ENCODE measurements at places on chromosomes 6 and 20.

DNA sequence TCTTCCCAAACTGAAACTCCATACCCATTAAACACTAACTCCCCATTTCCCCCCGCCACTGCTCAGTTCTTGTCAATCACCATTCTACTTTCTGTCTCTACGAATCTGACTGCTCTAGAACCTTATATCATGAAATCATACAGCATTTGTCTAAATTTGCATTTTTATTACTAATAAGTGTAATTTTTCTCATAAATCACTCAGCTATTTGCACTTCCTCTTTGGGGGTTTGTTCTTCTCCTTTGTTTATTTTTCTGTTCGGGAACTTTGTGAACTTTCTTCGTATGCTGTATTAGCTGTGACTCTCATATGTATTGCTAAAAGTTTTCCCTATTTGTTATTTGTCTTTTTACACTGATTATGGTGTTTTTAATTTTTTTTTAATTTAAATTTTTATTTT lies 152.2 kb downstream of the SLC16A10 start:
- no peak for DNase-seq

- DNase-seq: no peak
Measured at GRCh38 chr20:15882553-15882952, 690.7 kb downstream of the KIF16B start.

DNA sequence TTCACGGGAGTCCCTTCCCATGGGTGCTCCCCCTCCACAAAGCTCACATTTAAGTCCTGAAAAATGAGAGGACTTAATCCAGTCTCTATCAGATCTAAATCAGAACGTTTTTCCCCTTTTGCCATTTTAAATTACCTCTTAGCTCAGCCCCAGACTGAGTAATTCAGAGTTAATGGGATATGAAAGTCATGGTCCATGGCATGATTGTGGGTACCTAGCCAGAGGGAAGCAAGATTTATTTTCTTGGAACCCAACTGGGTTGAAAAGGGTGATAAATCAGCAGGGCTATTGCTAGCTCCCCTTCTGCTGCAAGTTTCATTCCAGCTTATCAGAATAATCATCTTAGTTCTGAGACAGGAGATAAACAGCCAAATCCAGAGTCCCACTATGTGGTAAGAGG lies 320.2 kb upstream of the CHD6 start:
- DNase-seq: no peak

GRCh38 chr20:3084283-3084985 lies at the start of gene AVP:
TSS of gene AVP (minus strand) at chr20:3084724. CDS start at chr20:3084674, 50 bp downstream.
- DNase-seq: no peak

GRCh38 chr6:25481267-25481666 lies 170.7 kb upstream of the SCGN start:
- DNase-seq: peak; percentile 62

DNA sequence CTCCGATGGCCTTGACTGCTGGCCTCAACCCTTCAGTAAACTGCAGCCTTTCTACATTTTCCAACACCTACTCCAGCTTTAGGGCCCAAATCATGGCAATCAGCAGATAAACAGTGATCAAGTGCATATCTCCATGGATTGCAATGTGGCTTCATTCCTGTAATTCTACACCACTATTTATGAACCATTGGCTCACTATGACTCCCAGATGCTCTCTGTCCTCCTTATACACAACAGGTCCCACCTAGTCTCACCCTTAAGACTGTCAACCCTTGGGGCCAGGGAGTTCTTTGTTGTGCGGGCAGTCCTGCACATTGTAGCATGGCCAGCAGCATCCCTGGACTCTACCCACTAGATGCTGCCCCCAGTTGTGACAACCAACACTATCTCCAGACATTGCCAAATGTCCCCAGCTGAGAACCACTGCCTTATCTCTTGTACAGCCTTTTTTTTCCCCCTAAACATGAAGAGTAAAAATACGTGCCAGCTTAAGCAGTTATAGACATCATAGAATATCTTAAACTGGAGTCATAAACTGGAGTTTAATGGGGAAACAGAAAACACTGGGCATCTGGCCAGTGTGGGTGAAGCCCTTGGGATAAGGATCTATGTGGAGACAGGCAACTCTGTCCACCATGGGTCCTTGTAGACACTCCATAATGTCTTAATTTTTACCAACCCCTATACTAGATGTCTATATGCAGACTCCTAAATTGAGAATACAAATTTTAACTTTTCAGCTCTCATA lies 21.1 kb downstream of the MRPL14 start:
- no peak for DNase-seq

DNA sequence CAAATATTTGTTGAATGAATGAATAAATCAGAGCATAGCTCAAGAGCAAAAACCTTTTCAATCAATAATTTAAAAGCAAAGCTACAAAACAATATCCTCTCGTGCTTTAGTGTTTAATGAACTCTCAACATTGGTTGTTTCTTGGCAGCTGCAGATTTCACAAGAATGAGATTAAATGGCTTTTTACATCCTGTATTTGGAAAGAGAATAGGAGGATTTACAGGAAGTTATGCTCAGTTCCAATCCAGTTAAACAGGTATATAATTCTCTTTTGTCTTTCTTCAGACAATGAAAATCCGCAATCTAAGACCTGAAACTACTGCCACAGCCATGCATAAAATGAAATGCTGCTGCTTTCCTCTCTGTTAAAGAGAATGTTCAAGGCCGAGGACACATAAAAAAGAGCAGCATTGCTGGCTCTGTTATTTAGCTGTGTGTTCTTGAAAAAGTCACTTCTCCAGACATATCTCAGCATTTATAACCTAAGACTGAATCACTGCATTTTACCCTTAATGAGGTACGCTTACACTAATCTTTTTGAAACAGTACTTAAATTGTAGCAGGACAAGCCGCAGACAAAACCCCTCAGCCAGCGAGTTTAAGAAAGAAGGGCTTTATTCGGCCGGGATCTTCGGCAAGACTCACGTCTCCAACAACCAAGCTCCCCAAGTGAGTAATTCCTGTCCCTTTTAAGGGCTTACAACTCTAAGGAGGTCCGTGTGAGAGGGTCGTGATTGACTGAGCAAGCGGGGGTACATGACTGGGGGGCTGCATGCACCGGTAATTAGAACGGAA lies 3.6 kb downstream of the C6orf52 start:
- peak; percentile 73 for DNase-seq

GRCh38 chr6:13992417-13993055 lies 67.8 kb downstream of the RNF182 start:
- no peak for DNase-seq

DNA sequence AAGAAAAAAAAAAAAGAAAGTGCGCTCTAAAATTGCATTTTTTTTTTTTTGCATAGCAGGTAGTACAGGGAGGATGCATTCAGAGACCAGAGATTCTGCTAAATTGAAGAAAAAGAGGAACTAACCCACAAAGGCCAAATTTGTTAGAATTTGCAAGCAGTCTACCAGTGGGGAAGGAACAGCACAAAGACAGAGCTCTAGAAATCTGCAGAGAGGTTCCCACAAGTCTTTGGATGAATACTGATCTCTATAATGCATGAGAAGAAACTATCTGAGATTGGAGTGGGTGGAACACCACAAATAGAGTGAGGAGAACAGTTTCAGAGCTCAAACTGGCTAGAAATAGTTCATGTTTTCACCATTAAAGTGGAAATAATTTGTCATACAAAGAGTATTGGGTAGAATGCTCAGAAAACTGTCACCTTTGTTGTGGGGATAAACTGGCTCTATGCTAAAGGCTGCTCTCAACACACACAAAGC lies 79.6 kb upstream of the AHI1 start:
- DNase-seq: no peak

DNA sequence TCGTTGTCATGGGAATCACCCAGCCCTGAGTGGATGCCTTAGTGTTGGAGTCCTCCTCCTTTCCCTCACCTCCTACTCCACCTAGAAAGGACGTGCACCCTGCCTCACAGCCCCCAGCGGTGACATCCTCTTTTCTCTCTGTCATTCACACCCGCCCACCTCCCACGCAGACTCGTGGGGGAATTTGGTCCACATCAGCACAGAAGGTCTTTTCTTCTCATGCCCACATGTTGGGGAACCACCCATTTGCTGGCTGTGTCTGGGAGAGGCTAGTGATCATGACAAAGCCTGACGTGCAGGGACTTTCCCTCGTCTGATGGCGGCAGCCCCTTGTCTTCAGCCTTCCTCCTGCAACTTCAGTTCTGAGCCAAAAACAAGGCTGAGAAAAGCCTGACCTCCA lies 96.0 kb upstream of the CNKSR3 start:
- peak; percentile 90 for DNase-seq

DNA sequence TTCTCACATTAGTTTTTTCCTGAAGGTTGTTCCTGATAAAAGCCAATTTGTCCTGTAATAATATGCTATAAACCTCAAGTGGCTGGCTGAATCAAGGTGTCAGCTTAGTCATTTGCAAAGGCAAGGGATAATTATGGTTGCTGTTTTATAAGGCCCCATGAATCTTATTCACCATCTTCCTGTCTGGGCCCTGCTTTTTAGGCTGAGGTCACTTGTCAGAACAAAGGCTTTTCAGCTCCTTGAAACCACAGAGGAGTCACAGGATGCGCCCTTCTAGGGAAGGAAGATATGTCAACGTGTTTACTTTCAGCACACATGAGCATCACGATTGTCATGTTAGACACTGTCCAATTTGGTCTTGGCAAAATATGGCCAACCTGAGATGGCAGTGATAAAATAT lies 64.8 kb upstream of the NAA20 start:
- DNase-seq: no peak

DNA sequence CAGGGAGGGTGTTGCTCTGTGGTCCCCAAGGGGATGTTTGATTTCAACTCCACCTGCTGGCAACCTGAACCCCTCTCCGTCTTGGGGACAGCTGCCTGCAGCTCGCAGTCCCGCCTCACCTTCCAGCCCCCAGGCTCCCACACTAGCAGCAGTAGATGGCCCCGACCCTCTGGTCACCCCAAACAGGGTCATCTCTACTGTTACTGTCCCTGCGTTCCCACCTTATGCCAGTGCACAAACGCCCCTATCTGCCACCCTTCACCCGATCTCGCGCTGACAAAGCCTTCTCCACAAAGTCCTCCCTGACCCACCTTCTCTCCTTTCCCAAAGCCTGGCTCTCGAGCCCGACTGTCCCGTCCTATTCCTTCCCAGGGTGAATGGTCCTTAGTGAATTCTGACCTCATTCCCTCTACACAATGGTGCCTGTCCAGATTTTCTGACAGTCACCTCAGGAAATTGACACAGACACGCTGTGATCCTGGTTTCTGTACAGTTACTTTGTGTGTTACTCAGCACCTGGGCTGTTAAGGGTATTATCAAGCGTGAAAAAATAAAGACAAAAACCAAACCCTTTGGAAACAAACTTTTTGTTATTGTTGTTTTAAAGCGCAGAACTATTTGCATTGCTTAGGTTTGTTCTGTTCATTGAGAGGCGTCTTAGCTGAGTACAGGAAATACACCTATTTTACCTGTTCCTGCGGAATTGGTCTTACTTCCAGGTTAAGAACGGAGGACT lies 728 bp downstream of the FUT9 start:
- DNase-seq: no peak

DNA sequence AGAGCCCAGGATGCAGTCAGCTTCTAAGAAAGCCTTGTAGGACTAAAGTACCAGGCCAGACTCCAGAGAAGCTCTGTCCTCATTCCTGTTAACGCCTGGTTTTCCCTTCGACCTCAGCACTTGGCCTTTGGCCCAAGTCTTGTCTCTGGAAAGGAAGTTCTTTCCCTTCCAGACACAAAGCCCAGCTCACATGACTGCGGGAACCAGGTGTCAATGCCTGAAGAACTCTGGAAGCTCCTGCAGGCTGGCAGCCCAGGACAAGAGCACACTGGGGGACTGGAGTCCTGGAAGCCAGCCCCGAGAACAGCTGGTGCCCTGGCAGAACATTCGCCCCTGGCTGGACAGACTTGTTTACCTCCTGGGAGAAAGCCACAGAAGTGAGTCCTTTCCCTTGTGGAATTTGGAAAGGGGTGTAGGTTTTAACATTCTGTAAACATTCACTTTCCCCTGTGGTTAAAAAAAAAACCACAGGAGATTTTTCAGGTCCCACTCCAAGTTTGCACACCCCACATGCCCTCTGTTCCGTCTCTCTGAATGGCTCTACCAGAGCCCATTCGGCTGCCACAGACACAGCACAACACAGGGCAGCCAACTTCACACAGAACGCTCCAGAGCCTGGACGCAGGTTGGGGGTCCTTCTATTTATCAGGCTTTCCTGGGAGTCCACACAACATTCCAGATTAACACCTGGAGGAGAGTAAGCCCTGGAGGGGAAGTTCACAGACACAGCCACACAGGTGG lies 18.1 kb downstream of the ACSS1 start:
- no peak for DNase-seq

DNA sequence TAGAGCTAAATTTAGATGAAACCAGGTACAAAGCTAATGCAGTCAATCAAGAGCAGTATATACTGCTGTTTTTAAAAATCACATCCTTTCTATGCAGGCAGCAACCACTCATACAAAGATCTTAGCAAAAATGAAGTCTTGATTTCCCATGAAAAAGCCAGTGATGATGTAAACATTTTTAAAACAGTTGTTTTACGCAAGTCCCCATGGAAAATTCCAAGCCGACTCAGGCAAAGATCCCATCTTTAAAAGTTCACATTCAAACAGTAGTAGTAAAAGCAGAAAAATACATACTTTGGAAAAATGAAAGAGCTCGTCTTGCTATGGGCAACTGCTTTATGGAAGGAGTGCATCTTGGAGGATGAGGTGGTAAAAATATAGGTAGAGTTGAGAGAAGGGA lies 84.0 kb downstream of the RCAN2 start:
- DNase-seq: no peak

GRCh38 chr20:35912881-35913280 lies 41.4 kb downstream of the SCAND1 start:
- no peak for DNase-seq

GRCh38 chr20:32960849-32961731 lies 43.1 kb downstream of the SUN5 start:
- DNase-seq: no peak

DNA sequence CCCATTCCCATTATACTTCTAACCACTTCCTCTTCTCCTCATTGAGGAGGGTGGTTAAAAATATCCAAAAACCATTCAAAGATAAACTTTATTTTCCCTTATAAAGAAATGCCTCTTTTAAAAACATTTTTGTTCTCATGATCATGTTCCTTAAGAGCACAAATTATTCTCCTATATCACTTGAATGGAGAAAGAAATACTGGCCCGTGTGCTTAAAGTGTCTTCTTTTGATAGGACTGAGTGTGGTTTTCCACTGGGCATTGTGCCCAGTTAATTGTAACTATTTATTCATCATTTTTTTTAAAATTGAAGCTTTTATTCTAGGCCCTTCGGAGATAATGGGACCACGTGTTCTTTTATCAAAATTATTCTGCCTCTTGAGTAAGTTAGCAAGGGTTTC lies 871.5 kb downstream of the QKI start:
- DNase-seq: peak; percentile 60

DNA sequence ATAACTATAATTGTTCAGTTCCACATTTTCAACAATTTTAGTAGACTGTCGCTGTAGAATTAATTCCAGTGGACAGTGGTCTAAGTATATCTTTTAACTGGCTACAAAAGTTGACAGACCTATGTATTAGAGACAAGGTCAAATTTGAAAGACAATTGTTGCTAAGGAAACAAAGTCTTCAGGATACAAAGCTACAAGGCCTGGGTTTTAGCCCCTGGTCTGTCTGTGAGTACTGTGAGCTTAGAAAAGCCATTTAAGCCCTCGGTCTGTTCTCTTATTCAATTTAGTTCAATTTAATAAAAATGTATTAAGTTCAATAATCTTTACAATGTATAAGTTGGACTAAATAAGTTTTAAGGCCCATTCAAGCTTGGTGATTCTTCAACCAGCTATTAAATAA lies 352.5 kb downstream of the HDGFL1 start:
- no peak for DNase-seq

GRCh38 chr20:2004171-2004570 lies 10.3 kb upstream of the PDYN start:
- no peak for DNase-seq

GRCh38 chr6:87907521-87907920 lies 140.1 kb upstream of the SPACA1 start:
- no peak for DNase-seq

GRCh38 chr6:146868671-146869209 lies 270.0 kb downstream of the ADGB start:
- no peak for DNase-seq

All from COLO829 (cell line).